ENCODE measurements at places on chromosomes 7 and 10.

GRCh38 chr7:100396421-100396982 lies 23.2 kb downstream of the PILRA start:
- DNase-seq = peak; percentile 70

- no peak for DNase-seq
Measured at GRCh38 chr7:100137851-100138760, 10.6 kb upstream of the LAMTOR4 start.

DNA sequence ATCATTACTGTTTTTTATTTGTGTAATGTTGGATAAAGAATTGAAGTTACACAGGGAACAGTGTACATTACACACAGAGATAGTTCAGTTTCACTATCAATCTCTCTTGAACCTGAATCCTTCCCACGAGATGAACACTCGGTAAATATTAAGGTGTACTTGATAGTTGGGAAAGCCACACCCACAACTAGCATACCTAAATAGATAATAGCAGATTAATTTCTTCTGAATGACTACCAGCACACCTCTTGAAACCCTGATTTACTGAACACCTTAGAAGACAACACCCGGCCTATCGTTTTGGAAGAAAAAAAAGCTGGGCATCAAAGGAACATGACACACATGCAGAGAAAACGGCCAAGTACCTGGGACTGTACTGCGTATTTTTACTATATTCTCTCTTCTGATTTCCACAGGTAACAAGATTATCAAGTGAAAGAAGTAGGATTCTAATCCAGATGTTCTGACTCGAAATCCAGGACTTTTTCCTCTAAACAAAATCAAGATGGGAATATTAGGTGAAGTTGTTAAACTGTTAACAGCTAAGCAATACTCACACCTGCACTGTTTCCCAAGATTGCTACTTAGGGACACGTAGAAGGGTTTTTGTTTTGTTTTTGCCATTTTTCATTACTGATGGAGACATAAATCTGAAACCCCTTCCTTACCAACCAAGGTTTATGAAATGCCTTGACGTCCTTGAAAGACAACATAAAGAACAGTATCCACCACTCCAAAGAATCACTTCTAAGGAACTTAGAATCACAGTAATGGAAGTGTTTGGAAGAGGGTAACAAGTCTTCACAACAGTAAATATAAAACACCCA lies 1.0 kb downstream of the CCDC186 start:
- peak; percentile 24 for DNase-seq

DNA sequence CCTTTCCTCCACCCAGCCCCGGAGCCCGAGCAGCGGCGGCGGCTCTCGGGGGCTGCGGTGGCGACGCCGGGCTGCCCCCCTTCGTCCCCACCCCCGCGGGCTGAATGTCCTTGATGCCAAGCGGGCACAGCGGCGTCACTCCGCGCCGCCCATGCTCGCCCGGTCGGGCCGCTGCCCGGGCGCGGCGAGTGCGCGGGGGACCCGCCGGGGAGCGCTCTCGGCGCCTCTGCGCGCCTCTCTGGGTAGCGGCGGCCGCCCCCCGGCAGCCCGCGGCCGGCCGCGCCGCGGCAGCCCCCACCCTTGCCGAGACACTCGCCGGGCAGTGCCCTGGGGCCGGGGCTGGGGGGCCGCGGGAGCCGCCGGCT lies 433 bp upstream of the PLXNA4 start:
- no peak for DNase-seq

- no peak for DNase-seq
Measured at GRCh38 chr10:688312-689120, 952 bp downstream of the DIP2C start.

GRCh38 chr10:132245056-132245455 lies 58.3 kb downstream of the DPYSL4 start:
- no peak for DNase-seq

DNA sequence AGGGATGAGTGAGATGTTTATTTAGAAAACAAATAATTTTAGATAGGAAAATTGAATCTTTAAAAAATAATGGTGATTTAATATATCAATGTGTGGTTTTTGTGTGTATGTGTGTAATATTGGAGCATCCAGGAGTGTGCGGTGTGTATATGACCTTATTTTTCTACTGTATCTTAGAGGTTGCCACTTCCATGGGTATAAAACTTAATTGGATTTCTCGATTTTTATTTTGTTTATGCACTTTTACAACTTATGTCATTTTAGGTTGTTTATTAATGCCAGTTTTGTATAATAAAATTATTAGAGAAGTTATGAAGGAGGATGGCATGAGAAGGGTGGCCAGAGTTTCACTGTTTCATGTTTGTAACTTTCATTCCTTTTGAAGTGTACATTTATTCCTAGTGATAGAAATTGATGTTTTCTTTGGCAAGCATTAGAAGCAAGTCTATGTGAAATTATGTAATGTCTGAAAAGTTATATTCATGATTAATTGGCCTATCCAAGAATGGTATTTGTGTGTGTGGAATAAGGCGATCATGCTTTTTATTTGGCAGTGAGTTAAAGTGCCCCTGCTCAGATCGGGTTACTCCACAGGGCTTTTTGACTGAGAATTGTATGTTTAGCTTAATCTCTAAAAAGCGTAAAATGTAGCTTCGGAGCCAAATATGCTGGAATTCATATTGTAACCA lies 110.3 kb downstream of the KAT6B start:
- no peak for DNase-seq

- no peak for DNase-seq
Measured at GRCh38 chr10:52526251-52526823, 212.3 kb downstream of the DKK1 start.

- no peak for DNase-seq
Measured at GRCh38 chr10:13716081-13717071, 129.6 kb downstream of the PRPF18 start.

DNA sequence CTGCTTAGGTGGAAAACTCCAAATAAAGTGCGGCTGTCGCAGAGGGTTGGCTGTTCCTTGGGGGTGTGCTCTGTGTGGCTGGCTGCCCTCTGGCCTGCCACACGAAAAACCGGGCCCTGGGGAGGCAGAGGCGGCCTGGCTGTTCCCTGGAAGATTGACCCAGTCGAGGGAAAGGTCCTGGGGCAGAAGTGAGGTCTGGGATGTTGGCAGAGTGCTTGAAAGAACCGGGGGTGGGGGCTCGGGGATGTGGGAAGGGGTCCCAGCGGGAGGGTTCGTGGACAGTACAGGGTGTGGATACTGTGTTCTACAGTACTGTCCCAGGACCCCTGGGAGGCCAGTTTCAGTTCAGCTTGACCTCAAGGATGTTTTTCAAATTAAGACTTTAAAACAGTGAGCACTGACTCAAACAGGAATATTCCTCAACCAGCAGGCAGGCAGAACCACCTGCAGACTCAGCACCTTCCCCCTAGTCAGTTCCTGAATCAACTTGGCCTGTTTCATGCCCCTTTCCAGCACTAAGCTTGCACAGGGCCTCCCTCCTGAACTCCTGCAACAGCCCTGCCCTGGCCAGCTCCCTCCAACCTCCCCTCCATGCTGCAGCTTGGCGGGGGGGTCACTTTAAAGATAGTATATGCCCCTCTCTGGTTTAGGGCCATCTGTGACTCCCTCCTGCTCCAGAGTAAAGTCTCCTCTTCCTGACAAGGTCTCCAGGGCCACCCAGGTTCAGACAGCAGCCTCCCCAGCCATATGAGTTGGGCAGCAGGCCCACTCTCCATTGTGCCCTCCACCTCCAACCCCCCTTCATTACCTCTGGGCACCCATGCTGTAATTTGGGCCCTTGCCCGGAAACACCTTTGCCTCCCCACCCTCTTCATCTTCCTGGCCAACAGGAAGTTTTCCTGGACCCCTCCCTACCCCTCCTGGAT lies 3.2 kb upstream of the ATP6V1F start:
- no peak for DNase-seq

DNA sequence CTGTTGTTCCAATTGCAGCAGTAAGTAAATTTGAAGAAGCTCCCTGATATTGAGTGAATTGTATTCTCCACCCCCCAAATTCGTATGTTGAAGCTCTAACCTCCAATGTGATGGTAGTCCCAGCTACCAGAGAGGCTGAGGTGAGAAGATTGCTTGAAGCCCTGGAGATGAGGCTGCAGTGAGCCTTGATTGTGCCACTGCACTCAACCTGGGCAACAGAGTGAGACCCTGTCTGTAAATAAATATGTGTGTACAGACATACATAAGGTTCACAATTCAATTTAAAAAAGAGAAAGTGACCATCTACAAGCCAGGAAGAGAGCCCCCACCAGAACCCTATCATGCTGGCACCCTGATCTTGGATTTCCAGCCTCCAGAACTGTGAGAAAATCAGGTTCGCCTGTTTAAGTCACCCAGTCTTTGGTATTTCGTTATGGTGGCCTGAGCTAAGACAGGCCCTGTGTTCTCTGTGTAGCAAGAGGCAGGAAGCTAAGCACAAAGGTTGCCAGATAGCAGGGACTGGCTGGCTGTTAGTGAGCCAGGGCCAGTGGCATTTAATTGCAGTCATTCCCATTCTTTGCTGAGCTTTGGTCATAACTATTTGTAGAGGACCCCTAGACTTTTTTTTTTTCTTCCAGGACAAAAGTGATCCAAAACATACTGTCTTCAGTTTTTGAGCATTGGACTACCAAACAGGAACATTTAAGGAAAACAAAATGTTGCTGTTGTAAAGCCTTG lies 45.6 kb downstream of the AUTS2 start:
- DNase-seq = no peak

DNA sequence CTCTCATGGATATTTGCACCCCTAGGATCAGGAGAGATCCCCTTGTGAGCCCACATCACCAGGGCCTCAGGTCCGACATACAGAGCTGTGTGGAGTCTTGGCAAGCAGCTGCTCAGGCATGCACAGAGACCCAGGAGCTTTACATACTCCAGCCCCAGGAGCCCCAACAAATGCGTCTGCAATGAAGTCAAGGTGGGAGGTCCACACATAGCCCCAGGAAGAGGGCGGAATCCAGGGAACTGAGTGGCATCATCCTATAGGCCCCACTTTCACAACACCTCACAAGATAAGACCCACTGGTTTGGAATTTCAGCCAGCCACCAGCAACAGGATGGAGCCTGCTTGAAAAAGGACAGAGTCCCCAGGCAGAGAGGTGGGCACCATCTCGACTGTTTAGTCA lies 106.7 kb downstream of the LSMEM1 start:
- no peak for DNase-seq

DNA sequence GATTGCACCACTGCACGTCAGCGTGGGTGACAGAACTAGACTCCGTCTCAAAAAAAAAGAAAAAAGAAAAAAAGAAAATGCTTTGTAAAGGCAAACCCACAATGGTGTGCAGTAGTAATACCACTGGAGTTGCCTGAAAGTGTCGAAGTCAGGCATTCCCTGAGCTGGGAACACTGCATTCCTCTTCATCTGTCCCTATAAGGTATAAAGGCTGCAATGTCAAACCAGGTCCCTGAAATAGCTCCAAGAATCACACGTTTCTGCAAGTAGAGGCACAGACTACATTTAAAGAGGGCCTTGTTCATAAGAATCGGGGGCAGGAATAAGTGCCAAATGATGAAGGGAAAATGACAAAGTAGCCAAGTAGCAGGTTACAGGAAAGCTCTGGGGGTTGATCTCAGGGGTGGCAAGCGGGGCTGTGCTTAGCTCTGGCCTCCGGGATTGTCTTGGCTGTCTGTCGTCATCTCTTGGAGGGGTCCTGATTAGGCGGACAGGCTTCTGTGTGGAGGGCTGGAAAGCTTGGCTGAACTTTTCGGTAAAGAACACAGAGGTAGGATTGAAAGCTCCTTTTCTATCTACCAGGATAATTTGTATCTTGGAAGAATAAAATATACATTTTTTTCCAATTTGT lies 109.1 kb downstream of the PFKFB3 start:
- no peak for DNase-seq

- DNase-seq = no peak
Measured at GRCh38 chr7:37833818-37834146, 14.6 kb upstream of the NME8 start.

- no peak for DNase-seq
Measured at GRCh38 chr7:2172311-2173188, 60.2 kb downstream of the MAD1L1 start.

DNA sequence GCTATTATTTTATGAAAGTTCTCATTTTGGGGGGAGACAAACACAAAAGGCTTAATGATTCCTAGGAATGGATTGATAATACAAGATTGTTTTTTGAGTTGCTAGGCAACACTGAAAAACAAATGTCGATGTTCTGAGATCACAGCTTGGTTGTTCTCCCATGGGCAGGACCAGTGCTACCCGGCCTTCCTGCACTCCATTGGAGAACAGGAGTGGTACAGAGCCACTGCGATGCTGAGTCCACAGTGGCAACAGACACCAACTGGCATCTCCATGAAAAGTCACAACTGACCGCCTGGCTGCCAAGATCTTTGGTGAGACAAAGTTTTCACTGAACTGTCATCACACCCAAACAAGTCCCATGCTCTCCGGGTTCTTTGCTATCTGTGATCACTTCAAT lies 68.9 kb upstream of the NMT2 start:
- peak; percentile 17 for DNase-seq

- no peak for DNase-seq
Measured at GRCh38 chr10:14523286-14523685, 192.6 kb upstream of the FRMD4A start.

DNA sequence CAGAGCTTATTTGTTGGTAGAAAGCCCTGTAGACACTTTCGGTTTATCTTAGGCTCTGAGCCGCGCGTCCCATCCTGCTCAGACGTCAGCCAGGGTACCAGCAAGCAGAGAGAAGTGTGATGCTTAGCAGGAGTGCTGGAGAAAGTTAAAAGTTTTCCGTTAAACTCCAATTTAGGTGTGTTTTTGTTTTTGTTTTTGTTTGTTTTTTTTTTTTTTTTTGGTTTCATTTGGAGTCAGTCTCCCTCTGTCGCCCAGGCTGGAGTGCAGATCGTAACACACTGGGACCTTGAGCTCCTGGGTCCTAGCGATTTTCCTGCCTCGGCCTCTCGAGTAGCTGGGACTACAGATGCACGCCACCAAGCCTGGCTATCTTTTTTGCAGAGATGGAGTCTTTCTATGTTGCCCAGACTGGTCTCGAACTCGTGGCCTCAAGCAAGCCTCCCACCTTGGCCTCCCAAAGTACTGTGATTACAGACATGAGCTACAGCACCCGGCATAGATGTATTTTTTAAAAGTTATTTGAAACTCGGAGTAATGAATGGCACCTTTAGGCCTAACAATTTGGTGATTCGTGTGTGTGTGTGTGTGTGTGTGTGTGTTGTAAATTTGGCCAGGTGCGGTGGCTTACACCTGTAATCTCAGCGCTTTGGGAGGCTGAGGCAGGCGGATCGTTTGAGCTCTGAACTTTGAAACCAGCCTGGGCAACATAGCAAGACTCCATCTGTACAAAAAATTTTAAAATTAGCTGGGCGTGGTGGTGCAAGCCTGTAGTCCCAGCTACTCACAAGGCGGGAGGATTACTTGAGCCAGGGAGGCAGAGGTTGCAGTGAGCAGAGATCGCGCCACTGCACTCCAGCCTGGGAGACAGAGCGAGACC lies 1.3 kb upstream of the HIP1 start:
- DNase-seq = no peak

DNA sequence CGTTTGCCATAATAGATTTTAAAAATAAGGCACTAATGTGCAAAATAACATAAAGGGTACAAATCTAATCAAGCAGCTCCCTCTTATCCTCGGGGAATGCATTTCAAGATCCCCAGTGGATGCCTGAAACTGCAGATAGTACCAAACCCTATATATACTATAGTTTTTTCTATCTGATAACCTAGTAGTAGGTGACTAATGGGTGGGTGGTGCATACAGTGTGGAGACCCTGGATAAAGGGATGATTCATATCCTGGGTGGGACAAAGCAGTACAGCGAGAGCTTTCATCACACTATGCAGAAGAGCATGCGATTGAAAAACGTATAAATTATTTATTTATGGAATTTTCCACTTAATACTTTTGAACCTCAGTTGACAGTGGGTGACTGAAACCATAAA lies 464.5 kb downstream of the GRID1 start:
- no peak for DNase-seq

- DNase-seq = no peak
Measured at GRCh38 chr10:129854796-129855705, 109.0 kb downstream of the EBF3 start.
